ENCODE measurements at places on chromosomes 16 and 17. TPM values are rescaled to one million over a fixed set of nuclear protein-coding genes. Genes with fewer than 3 reads are reported as not detected.

DNA sequence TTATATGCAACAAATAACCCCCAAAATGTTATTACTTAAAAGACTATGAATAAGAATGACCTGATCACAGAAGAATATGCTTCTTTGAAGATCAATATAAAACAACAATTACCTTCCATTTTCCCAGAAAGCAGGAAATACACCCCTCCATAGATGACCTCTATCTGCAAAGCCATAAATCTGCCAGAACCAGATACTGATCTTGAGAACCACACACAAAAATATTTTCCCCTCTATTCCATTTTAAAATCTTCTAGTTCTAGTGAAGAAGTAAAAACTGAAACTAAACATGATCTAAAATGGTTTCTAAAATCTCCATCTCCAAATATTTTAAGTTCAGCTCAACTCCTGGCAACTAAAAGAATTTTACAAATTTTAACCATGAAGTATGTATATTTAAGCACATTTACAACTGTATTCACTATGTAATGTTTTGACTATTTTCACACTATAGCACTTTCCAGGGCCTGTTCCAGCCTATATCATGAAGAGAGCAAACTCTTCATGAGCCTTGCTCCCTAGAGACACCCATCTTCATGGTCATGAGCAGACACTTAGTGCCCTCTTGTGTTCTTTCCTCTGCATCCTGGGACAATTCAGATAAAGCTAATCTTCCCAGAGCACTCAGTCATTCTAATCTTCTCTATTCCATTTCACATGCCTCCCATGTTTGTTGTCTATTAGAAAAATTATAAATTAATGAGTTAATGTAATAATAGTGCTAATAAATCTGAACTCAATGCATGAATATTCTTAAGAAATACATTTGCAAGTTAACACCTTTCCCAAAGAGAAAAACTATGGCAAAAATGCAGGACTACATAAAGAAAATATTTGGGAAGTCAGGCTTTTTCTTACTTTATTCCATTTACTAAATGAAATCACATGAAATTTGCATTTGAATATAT lies 87.0 kb downstream of the HELZ start:
- no peak overlapping the region for H3K4me3 ChIP-seq
- no peak for DNase-seq
- H3K27me3 ChIP-seq, result no peaks in the 10 kb centered on the region

- no peak for DNase-seq
- H3K36me3 ChIP-seq, result peaks cover 11% of the 10 kb centered on the region
- H3K27ac ChIP-seq, result no peak overlapping the region
- no peak overlapping the region for H3K4me3 ChIP-seq
- H3K27me3 ChIP-seq, result no peaks in the 10 kb centered on the region
- H3K4me1 ChIP-seq, result no peaks in the 10 kb centered on the region
These were observed 80.8 kb upstream of the NOL11 start for GRCh38 chr17:67636834-67637520.

Gene C16orf92
- not detected for total RNA-seq

Gene CRYBA1
- not detected for total RNA-seq

Data from spleen (tissue), 13 donors.